Heart left ventricle (tissue), 16 donors: ENCODE measurements at places on chromosomes 7 and 10. TPM values are rescaled to one million over a fixed set of nuclear protein-coding genes. Genes with fewer than 3 reads are reported as not detected.

The FOXP2 gene
- total RNA-seq = 2.3 TPM

DNA sequence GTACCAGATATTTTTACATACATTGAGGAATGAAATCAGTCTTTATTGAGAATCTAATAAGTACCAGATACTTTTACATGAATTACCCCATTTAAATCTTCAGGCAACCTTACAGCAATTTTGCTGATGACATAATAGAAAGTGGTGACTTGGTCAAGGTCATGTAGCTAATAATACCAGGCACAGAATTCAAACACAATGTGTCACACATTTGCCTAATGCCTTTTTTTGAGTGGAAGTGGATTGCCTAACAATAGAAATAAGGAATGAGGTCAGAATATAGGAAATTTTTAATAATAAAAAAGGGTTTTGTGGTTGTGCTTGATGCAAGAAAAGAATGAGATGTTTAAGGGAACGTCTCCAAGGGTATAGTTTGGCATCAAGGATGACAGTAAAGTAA, 466.6 kb upstream of the IGFBP3 start:
- DNase-seq = no peak

- no peak for DNase-seq
Observed at GRCh38 chr10:124127965-124128810, 34.8 kb upstream of the CHST15 start.

- DNase-seq = no peak
Observed at GRCh38 chr7:156638443-156639077, 2.0 kb upstream of the RNF32 start.

DNA sequence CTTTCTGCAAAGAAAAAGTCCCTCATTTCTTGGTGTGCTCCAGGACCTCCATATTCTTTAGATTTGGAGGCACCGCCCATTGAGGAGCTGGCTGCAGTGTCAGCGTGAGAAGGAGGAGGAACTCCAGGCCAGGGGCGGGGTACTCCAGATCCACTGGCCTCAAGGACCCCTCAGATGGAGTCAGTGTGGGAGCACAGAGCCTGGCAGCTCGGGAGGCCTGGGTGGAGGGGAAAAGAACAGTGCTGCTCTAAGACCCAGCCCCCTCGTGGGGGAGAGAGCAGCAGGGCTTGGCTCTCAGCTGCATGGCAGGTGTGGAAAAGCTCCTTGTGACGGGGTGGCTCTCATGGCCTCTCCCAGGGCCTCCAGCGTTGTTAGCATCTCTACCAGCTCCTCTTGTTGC, 70.5 kb downstream of the ITGB1 start:
- no peak for DNase-seq

- no peak for DNase-seq
Observed at GRCh38 chr10:116774728-116775151, 32.4 kb upstream of the HSPA12A start.

GRCh38 chr7:80905334-80905733, 13.5 kb downstream of the SEMA3C start:
- no peak for DNase-seq

- no peak for DNase-seq
Observed at GRCh38 chr7:141916099-141916498, at the start of gene OR9A4. TSS of gene OR9A4 (plus strand) at chr7:141916399. CDS start at chr7:141918876, 2,477 bp downstream.

GRCh38 chr7:36636126-36636525, 88.2 kb downstream of the AOAH start:
- DNase-seq = no peak

The POU6F2 gene
- 0.56 TPM for total RNA-seq

The MAP3K8 gene
- 5.7 TPM for total RNA-seq

DNA sequence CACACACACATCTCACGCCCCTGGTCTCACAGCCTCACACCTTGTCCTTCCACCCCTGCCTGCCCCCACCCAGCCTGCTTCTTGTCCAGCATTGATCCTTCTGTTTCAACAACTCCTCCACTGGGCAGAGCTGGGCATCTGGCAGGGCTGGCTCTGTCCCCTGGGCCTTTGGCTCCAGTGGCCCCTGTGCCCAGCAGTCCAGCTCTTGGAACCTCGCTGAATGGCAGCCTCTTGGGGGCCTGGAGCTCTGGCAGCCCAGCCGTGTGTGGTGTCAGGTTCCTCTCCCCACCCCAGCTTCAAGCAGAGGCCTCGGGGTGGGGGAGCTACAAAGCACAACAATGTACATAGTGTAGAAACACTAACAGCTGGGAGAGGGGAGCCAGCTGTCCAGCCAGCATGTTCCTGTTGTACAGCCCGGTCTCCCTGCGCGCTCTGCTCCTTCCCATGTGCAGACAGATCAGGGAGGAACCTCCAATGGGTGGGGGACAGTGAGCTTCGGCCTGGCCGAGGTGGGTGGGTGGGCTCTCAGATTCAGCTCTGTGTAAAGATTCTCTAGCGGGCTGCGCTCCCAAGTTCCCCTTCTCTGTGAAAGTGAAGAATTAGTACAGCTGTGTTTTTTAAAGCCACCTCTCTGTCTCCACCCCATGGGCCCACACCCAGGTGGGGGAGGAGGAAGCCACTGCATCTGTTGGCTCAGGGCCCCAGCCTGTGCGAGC, 19.4 kb downstream of the ZMIZ2 start:
- peak; percentile 71 for DNase-seq

- DNase-seq = no peak
Observed at GRCh38 chr7:69204943-69205342, 393.3 kb upstream of the AUTS2 start.

DNA sequence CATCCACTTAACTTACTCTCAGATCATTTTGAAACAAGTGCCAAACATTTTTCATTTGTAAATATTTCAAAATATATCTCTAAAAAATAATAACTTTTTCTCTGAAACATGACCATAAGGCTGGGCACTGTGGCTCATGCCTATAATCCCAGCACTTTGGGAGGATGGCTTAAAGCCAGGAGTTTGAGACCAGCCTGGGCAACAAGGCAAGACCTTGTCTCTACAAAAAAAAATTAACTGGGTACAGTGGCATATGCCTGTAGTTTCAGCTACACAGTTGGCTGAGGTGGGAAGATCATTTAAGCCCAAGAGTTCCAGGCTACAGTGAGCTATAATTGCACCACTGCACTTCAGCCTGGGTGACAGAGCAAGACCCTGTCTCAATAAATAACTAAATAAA, 36.4 kb downstream of the USP54 start:
- DNase-seq = no peak

DNA sequence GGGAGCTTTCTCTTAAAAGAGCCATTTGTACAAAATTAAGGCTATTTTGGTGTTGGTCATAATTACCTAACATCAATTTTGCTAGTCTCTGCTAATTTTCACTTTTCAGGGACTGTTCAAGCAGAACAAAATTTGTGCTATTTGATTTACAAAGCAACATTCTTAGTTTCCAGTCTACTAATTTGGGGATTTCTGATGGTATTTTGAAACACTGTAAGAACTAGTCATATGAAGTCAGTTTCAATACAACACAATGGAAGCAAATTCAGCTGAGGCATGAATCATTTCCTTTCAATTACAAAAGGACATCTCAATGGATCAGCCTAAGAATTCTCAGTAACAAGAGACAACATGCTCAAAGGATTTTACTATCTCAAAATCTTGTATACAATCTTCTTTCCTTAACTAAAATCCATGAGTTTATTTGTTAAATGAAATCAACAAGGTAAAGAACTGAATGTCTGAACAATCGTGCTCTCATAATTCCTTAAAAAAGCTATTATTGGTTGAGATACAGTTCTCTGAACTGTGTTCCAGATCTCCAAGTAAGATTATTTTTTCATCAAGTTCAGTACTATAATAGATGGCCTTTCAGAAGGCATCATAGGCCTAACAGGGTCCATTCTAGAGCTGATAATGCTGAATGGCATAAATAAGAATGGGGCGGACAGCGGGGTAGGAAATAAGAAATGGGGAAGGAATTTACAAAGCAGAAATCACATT, 144.6 kb downstream of the NRCAM start:
- no peak for DNase-seq

GRCh38 chr10:132113206-132113605, 47.5 kb downstream of the JAKMIP3 start:
- DNase-seq = peak; percentile 15

The NUTM2E gene
- not detected for total RNA-seq

The FAM13C gene
- 12.4 TPM for total RNA-seq

GRCh38 chr10:81872206-81872862, 2.7 kb upstream of the NRG3 start:
- no peak for DNase-seq

The FAM107B gene
- total RNA-seq = 4.9 TPM

DNA sequence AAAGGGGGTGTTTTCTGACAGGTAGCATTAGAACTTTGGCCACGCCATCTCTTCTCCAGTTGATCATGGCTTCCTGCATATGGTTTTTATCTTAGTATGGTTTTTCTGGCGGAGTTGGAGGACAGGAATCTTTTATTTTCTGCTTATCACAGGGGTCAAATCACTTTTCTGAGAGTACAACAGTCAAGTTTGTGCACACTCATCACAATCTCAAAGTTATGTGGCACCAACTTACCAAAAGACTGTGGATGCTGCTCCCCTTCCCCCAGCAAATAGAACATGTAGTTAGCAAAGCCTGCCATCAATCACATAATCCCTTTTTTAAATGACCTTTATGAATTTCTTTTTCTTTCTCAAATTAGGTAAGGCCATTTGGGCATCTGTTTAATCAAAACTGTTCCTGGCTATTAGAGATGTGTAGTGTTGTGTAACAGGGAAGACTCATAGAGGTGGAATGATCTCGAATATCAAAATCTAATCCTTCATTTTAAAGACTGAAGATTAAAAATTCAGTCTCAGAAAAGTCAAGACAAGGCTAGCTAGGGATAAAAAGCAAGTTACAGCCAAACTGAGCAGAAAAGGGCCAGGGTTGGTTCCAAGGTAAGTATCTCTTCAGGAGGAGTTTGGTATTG, 3.8 kb upstream of the CH25H start:
- DNase-seq = no peak

The COA1 gene
- 73.1 TPM for total RNA-seq

DNA sequence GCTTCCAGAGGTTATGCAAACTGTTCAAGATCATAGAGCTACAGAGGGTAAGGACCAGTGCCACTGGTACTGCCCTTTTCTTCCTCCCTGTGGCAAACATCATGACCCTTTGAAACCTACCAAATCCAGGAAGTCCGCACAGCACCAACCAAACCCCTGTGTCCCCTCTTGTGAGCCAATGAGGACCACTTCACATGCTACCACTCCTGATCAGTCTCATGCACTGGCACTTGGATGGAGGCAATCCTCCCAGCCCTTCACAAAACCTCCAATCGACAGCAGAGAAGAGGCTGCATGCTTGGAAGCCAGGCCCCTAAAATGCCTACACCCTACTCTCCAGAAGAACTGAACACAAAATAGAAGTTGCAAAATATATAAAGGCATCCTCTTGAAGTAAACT, 248.0 kb downstream of the TNS3 start:
- DNase-seq = no peak

The GRM8 gene
- 0.66 TPM for total RNA-seq

- DNase-seq = no peak
Observed at GRCh38 chr7:47374538-47374937, 207.4 kb downstream of the TNS3 start.

- DNase-seq = no peak
Observed at GRCh38 chr10:71367271-71367670, 29.4 kb upstream of the CDH23 start.

The FAM241B gene
- total RNA-seq = 7.8 TPM

- DNase-seq = no peak
Observed at GRCh38 chr10:19226025-19226424, 177.4 kb downstream of the MALRD1 start.

DNA sequence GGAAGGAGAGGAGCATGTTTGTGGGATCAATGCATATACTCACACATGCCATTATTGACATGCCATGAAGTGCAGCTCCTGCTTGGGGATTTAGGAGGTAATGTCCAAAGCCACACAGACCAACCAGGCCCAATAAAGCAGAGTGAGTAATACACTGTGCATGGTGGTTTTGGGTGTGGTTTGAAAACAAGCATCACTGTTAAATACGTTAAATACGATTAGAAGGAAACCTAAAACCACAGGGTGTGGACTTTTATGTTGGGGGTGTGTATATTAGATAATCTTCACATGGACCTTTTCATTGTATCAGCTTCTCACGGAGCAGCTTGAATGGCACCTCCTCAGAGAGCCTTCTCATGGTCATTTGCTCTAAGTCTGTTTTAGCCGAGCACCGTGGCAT, 10.4 kb upstream of the EIF3A start:
- DNase-seq = no peak

DNA sequence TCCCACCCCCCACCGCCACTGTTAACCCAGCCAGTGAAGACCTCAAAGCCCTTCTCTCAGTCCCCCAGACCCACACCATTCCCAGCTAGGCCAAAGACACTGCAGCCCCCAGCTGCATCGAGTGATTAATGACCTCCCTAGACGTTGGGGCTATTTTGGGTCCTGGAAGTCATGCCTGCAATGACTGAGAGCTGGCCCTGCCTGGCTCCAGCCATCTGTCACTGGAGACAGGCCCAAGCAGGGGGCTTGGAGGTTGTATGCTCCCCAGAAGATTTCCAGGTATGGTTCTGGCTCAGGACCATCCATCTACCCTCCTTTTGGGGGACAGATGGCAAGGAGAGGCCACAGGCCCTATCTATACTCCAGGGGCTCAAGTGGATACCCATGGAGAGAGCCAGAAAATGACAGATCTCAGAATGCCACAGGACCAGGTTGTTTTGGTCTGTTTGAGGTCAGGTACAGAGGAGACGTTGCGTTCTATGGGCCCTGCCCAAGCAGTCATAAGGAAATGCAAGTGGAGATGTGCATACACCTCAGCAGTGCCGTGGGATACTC, 5.1 kb downstream of the KCNIP2 start:
- no peak for DNase-seq

GRCh38 chr7:35446091-35446490, 192.2 kb upstream of the TBX20 start:
- DNase-seq = peak; percentile 30

The H2BK1 gene
- total RNA-seq = not detected

The NYAP1 gene
- 1.1 TPM for total RNA-seq

The SLC18A3 gene
- total RNA-seq = not detected

DNA sequence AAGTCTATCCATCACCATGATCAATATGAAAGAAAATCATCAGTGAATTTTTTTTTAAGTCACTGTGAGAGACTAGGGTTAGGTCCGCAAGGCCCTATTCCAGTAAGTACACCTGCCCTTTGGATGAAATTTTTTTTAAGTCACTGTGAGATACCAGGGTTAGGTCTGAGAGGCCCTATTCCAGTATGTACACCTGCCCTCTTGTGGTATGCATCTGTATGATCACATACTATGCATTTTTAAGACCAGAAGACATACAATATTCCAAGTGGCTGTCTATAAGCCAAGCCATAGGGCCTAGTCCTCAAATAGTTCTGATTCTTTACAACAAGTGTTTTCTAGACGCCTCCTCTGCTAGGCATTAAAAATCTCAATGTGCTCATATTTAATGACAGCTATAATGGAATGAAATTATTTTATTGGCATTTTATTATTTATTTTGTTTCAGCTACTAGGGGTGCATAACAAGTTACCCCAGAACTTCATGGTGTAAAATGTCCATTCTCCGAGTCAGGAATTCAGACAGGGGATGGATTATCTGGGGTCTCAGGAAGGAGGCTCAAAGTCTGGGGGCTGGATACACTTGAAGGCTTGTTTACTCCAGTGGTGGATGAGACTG, 53.1 kb downstream of the TEX36 start:
- DNase-seq = no peak

- DNase-seq = no peak
Observed at GRCh38 chr7:138186951-138187351, 110.7 kb downstream of the AKR1D1 start.
